Brain microvascular endothelial cell (primary cell): ENCODE measurements at places on chromosomes 3 and 15.

DNA sequence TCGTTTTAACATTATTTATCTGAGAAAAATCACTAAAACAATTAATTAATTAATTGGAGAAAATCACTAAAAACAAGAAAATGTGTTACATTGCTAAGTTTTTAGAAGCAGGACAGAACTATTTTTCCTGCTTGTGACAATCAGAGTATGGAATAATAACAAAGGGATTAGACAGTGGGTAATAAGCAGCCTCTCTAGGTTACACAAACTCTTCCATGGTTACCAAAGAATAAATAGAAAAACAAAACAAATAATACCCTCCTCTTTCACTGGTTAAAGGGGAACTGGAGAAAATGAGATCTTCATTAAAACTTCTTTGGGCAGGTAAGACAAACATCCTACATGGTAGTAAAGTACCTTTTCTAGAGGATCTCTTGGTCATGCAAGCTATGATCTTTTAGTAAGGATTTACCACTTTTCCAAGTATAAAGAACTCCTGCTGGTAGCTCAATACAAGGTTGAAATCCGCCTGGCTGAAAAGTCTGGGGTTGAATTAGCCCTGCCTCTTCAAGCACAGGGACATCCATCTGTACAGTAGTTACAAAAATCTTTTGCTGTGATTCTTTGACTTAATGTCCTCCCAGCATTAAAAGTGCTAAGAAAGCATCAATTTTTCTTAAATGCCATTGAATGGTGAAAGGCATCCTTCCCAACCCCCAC lies 2.5 kb upstream of the PLCH1 start:
- no peak for DNase-seq

DNA sequence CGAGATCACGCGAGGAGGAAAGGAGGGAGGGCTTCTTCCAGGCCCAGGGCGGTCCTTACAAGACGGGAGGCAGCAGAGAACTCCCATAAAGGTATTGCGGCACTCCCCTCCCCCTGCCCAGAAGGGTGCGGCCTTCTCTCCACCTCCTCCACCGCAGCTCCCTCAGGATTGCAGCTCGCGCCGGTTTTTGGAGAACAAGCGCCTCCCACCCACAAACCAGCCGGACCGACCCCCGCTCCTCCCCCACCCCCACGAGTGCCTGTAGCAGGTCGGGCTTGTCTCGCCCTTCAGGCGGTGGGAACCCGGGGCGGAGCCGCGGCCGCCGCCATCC lies 1.1 kb upstream of the SETD5 start:
- DNase-seq, result peak; percentile 97

- no peak for DNase-seq
Measured at GRCh38 chr3:12148183-12148940, 10.3 kb downstream of the TIMP4 start.

DNA sequence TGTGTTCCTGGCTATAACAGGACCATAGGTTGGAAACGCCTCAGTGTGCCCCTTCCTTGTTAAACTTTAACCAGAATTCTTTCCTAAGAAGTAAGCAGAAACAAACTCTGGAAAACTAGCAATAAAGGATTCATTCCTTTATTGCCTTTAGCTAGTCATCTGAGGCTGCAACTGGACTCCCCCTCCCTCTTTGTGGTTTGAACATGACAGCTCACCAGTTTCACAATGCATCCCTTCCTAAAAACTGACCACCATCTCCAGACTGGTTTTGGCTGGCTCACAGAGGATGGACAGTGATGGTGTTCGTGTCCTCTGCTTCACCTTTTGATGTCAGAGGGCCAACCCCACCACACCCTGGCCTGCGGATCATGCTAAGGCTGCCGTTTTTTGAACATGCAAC lies 27.9 kb upstream of the TGFBR2 start:
- peak; percentile 92 for DNase-seq

DNA sequence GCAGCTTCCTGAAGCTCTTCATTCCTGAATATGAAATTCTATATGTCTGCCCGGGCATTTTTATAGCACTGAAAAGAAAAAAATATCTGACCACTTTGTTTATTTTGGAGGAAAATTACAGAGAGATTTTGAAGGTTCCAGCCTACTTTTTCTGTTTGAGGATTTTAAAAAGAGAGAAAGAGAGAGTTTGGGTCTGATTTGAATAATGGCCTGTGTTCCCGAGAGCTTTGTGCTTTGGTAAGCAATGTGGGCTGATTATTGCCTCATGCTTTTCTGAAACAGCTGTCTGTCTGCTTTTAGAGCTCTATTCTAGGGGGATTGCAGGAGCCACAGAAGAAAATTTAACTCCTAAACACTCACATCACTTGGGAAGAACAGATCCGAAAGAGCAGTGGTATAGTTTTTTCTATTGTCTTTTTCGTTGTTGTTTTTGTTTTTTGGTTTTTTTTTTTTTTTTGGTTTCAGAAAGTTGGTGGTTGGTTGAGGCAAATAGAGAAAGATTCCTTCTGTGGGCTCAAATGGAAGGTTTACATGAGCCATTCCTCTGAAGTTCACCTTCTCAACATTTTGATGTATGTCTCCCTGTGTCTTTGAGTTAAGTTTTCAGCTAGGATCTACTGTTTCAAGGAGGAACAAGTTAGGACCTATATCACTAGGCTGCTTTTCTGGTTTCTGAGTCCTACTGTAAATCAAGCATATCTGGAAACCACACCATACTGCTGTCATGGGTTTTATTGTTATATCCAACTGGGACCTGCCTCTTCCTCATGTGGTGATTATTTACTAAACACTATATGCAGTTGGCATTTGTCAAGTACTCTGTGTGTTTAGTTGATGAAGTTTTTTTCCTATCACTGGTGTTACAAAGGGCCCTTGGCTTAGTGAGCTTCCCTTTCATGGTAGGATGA lies 178.9 kb downstream of the KCNMB2 start:
- DNase-seq, result no peak

DNA sequence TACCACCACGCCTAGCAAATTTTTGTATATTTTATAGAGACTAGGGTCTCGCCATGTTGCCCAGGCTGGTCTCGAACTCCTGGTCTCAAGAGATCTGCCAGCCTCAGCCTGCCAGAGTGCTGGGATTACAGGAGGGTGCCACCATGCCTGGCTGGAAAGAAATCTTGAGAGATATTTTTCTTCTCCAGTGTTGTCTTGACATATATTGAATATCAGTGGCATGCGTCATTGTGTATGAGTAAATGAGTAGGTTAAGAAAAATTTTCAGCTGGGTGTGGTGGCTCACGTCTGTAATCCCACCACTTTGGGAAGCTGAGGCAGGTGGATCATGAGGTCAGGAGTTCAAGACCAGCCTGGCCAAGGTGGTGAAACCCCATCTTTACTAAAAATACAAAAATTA lies 3.5 kb upstream of the PIF1 start:
- DNase-seq, result no peak

DNA sequence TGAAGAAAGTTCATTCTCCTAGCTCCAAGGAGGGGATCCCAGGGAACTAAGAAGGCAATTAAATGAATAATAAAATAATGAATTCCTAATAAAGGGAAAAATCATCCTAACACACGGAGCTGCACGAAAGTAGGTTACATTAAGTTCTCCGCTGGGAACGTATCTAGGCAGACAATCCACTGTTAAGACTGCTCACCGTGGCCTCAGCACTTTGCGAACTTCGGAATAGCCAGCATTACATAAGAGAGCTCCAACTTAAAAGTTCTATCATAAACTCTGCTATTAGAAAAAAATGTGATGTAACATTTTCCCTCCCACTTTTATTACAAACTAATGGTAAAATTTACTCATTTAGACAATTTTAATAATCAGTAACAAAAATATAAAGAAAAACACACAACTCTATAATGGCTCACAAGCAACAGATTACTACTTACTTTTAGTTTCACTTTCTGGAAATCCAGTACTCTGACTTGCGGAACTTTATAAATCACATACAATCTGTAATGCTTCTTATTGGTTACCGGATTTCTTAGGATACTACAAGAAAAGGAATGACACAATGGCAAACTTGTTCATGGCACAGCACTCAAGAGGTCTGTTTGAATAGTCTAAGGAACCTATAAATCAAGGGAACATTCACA lies 8.5 kb downstream of the SNRPA1 start:
- no peak for DNase-seq

- DNase-seq, result peak; percentile 54
Measured at GRCh38 chr3:49802719-49803464, at the start of gene INKA1. Gene INKA1, plus strand, starts transcription at chr3:49803261. Its CDS starts 132 bp downstream, at chr3:49803393.

DNA sequence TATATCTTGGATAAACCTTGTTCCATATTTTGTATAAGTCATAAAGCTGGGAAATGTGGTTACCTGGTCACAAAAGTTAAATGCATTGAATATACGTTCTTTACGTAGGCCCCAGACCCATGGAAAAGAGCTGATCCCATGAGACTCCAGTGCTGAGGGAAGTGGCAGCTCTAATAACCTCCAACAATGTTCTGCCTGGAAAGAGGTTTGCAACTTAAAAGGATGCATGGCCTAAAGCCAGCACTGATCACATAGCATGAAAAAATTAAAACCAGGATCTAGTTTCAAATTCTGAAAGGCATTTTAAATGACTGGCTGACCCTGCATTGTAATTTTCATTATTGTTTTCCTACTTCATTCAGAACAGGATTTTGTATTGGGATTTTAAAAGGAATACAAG lies 27.9 kb upstream of the STRIT1 start:
- no peak for DNase-seq

DNA sequence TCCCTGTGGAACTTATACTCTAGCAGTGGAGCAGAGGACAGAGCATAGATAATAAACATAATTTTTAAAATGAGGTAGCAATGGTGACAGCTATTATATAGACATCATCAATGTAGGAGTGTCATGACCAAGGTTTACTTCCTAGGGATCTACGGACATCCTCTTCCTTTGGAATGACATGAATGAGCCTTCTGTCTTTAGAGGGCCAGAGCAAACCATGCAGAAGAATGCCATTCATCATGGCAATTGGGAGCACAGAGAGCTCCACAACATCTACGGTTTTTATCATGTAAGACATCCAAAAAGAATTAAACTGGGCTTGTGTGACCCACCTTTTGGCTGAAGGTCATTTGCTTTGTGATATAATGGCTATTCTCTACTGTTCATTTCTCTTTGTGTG lies 30.1 kb upstream of the CAPN3 start:
- DNase-seq, result no peak

DNA sequence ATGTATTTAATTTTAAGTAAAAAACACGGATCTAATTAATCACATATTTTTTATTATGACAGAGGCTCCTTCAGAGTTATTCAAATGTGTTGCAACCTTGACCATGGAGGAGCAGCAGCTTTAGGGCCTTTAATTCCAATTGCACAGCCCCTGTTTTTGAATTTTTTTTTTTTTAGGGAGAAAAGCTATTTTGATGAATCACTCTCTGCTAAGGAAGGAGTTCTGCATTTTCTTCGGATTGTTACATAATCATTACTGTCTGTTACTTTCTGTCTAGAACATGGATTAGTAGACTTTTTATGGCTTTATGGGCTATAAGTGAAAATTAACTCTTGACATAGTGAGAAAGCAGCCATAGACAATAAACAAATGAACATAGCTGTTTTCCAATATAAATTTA lies 90.8 kb downstream of the MCTP2 start:
- DNase-seq, result no peak

GRCh38 chr3:67044295-67044694 lies 46.2 kb downstream of the KBTBD8 start:
- DNase-seq, result no peak

GRCh38 chr3:35946121-35946853 lies 307.0 kb downstream of the ARPP21 start:
- no peak for DNase-seq

GRCh38 chr3:21642433-21642832 lies 108.6 kb downstream of the ZNF385D start:
- DNase-seq, result no peak
